ENCODE measurements at places on chromosomes 1 and 21.
A peak's percentile ranks its signal among the peaks of the same experiment; 100 is the strongest.

DNA sequence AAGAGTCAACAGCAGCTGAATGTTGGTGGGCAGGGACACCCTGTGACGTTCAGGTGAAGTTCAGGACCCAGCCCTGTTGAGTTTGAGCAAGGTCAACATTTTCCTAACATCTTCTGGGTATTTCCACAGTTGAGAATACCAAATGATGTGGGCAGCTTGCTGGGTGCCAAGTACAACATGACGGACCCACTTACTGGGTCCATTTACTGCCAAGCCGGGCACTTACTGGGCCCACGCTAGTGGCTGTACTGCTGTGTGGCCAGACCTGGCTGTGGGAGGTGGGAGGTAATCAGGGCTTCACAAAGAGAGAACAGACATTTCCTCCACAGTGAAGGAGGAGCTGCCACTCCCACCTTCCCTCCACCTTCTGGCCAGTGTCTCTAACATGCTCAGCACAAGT, 99.2 kb downstream of the PSMG1 start:
- DNase-seq, result no peak

- DNase-seq, result no peak
Observed at GRCh38 chr1:4696161-4696745, 41.8 kb downstream of the AJAP1 start.

DNA sequence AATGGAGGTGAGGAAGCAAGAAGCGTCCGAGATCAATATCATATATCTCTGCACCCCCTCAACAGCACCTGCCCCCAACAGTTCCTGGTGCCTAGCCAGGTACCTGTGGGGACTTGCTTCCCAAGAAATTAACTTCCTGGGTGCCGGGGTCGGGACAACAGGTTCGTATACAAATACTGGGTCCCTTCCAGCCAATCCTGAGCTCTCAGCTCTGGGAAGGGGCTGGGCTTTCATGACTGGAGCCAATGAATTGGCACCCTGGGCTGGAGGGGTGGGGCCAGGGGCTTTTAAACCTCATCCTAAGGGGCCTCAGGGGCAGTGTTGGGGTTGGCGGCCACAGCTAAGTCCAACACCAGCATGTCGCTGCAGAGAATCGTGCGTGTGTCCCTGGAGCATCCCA, at the start of gene PADI3:
Gene PADI3, plus strand, starts transcription at position 318 of the 400 bp plus-strand sequence. Its CDS starts 40 bp downstream, at position 358.
- no peak for DNase-seq

GRCh38 chr1:45456531-45456930, 34.4 kb downstream of the TESK2 start:
- DNase-seq, result no peak

GRCh38 chr1:111789666-111790316, 34.1 kb downstream of the DDX20 start:
- DNase-seq, result peak; percentile 33

DNA sequence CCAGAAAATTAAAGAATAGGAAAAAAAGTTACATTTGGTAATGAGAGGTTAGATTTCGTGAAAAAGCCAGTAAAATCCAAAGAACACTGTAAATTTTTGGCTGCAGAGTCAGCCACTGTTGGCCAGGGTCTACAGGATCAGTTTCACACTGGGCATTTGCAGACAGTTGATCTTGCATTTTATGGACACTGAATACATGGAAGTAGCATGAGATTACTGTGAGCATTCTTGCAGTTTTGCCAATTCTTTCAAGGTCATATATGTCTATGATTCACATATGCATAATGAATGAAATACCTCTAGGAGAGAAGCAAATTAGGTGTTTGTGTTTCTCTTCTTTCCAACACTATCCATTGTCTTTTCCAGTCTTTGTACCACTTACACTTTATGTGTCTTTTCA, 200.8 kb upstream of the DPYD start:
- DNase-seq, result no peak

GRCh38 chr1:39105841-39106765, 80.0 kb downstream of the NDUFS5 start:
- peak; percentile 68 for DNase-seq

- DNase-seq, result no peak
Observed at GRCh38 chr1:36398370-36398977, 766 bp upstream of the LSM10 start.

DNA sequence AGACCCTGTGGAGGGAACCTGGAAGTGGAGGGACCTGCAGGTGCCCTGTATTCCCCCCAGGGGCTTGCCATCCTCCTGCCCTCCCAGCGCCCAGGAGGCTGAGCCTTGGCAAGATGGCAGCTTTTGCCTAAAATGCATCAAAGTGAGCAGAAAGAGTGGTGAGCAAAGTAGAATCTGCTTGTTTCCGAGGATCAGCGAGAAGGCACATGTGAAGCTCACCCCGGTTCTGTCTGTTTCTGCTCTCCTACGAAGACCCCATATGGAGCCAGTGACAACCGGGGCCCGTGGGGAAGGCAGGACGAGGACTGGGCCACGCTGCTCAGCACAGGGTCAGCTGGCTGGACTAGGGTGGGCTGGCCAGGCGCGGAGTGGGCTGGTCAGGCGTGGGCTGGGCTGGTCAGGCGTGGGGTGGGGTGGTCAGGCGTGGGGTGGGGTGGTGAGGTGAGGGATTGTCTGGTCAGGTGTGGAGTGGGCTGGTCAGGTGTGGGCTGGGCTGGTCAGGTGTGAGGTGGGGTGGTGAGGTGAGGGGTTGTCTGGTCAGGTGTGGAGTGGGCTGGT, 5.2 kb upstream of the FNDC10 start:
- DNase-seq, result no peak

DNA sequence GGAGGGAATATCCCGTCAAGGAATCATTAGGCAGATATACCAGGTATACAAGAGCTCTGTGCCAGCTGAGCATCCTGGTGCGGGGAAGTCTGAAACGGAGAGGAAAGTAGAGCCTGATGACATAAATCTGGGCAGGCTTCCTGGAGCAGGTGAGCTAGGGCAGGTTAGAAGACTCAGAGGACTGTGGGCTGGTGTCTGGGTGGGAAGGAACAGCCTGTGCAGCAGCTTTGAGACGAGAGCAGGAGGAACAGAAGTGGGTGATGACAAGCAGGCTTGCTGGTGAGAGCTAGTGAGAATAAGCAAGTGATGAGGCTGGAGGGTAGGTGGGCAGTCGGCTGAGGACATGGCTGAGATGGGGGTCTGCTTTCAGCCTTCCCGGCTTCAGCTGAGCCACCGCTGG, 6.7 kb downstream of the CELSR2 start:
- DNase-seq, result no peak

DNA sequence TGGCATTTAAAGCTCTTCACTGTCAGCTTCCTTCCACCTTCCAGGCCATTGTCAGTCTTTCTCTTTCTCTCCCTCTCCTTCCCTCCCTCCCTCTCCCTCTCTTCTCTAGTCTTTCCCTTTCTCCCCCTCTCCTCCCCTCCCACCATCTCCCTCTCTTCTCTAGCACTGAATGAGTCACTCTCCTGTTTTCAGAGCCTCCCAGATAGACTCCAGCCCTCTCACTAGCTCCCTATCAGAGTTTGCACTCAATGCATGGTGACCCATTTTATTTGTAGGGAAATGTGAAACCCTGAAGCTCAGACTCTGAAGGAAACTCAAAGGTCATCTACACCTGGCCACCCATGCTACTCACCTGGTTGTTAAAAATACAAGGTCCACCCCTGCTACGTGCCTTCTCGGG, 4.4 kb upstream of the MATN1 start:
- peak; percentile 83 for DNase-seq

DNA sequence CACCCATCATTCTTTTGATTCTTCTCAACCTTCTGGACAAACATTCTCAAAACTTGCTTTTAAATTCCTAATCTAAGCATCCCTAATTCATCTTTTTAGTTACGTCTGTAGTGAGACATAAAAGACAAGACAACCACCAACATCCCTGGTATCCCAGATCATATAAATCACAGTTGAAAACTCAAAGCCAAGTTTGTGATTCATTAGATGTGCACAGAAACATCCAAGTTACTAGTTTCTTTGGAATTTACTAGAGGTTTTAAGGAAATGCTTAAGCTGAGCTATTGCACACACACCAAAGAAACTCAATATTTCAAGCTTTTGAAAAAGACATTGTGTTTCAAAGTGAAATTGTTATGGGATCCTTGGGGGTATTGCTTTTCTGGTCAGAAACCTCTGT, 47.6 kb downstream of the ATP6V1G3 start:
- DNase-seq, result peak; percentile 96

DNA sequence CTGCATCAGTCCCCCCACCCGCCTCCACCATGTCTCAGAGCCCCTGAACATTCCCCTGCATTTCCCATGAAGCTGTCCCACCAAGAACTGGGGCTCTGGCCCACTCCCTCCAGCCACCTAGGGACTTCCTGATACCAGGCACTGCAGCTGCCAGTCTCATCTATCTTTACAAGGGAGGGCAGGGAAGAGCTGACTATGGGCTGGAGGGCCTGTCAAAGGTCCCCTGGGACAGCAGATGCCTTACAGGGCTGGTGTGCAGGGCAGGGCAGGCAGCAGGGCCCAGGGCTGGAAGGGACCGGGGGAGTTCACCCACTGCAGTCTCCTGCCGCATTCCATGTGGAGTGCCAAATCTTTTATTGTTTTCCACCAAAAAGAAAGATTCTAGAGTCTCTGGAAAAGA, 17.6 kb downstream of the SHISA4 start:
- peak; percentile 62 for DNase-seq

GRCh38 chr21:31686272-31686915, 26.9 kb downstream of the SOD1 start:
- DNase-seq, result no peak

DNA sequence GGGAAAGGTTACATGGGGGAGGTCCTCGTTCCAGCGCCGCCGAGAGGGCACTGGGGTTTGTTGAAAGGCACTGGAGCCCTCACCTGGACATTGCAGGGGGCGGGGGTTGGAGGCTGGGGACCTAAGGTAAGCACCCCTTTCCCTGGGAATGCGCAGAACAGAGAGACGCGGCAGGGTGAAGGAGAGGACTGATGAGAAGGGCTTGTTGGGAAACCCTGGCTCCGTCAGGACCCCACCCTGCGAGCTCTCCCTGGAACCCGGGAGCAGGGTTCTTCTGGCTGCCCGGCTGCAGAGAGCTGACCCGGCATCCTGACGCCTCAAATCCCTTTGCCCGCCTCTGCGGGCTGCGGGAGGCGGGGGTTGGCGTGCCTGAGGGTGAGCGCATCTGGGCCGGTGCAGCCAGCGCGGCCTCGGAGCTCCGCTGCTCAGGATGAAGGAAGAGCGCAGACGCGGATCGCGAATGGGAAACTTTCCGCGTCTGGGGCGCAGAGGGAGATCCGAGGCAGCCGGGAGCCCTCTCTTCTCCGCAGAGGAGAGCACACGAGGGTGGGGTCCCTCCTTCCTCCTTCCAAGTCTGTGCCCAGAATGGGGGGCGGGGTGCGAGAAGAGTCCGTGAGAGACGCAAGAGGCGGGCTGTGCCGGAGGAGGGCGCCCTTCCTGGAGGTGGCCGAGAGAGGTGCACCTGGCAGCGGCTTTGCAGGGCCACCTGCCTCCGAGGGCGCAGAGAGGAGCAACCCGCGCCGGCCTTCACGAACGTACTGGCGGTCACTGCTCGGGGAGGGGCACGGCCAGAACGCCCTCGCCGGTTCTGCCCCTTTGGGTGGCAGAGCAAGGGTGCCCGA, 2.4 kb downstream of the IGSF21 start:
- DNase-seq, result no peak

DNA sequence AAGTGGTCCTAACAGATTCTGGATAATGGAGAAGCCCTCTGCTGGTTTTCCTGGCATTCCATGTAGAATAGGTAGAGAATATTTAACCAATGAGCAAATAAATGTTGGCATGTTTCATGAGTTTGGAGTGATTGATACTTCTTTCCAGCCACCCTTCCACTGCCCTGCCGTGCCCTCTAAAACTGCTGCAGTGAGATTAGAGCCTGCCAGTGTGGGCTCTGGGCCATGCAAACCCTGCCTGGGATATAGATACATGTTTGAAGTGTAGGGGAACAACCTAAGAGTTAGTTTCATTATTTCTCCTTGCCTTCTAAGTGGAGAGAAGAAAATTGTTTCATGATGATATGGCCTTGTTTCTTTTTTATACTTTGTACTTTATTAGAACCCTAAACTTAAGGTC, 10.4 kb downstream of the UBE2Q1 start:
- no peak for DNase-seq

GRCh38 chr1:62672029-62672428, 16.2 kb downstream of the DOCK7 start:
- DNase-seq, result no peak

GRCh38 chr1:119859647-119860046, 36.7 kb downstream of the ADAM30 start:
- peak; percentile 82 for DNase-seq
